ENCODE measurements at places on chromosomes 16 and 17. TPM values are rescaled to one million over a fixed set of nuclear protein-coding genes. Genes with fewer than 3 reads are reported as not detected.

UMOD gene
- total RNA-seq, result not detected

RCVRN gene
- not detected for total RNA-seq

ST6GALNAC2 gene
- total RNA-seq, result 0.24 TPM

NTN1 gene
- total RNA-seq, result 7.1 TPM

NPIPB9 gene
- not detected for total RNA-seq

PRR35 gene
- total RNA-seq, result not detected

DYNLL2 gene
- 8.8 TPM for total RNA-seq

TSR1 gene
- 117 TPM for total RNA-seq

ZP2 gene
- total RNA-seq, result not detected
